HCEC 1CT (cell line): ENCODE measurements at places on chromosomes 7 and 10.
A peak's percentile ranks its signal among the peaks of the same experiment; 100 is the strongest.

DNA sequence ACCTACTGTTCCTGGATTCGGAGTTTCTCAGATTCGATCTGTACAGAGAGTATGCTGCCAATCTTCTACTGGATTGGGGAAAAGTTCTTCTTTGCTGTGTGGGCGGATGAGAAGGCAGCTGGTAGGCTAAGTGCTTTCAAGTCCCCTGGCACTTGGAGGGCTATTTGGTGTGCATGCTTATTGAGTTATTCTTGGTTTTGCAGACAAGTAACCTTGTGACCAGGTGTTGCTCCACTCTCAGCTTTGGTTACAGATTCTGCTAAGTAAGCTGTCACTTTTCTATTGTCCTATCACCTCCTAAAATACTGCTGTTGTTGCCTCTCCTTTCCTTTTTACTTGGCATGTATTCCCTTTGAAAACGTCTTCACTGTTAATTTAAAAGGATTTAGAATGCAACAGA is 1375.1 kb upstream of the LRRTM3 start:
- DNase-seq, result no peak

GRCh38 chr7:121938429-121938996 is 65.6 kb downstream of the PTPRZ1 start:
- no peak for DNase-seq

DNA sequence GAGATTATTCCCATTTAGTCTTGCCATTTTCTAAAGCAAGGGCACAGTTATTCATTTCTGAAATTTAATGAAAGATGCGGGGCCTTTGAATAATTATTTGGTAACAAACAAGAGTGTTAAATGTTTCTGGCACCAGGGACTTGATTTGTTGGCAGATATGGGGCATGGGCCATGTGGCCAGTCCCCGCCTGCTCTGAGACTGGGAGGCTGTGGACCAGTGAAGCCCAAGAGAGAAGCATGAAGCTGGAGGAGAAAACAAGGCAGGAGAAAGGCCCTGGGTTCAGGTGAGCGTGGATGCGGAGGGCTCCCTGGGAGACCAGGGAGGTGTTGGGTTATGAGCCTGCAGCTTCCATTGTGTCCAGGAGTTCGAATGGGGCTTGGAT is 378.5 kb downstream of the TCERG1L start:
- no peak for DNase-seq

- peak; percentile 71 for DNase-seq
These were observed 19.4 kb upstream of the CABCOCO1 start for GRCh38 chr10:61643316-61643751.

- peak; percentile 67 for DNase-seq
These were observed 33.3 kb upstream of the TES start for GRCh38 chr7:116177009-116177408.

DNA sequence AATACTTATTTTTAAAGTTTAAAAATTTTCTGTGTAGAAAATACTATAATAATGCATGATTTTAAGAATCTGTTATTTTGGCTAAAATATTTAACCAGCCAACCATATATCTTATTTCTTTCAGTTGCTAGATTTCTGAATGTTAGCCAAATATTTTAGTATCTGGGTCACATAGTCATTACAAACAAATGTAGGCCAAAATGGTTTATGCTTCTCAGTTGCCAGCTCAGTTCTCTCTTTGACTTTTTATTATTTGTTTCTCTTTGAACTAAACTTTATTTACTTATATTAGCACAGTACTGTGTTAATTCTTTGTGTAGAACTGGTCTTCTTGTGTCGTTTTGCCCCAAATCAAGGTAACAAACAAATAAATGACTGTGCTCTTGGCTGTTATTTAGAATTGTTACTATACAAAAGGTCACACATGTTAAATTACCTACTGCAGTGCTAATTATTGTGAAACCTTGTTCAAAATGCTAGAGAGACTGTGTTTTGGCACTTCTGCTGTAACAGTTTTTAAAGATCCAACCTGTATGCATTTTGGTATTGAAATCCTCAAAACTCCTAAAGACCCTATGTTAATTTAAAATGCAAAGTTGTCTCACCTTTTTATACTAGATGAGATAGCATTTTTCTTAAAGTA is 39.8 kb downstream of the ZEB1 start:
- peak; percentile 67 for DNase-seq

DNA sequence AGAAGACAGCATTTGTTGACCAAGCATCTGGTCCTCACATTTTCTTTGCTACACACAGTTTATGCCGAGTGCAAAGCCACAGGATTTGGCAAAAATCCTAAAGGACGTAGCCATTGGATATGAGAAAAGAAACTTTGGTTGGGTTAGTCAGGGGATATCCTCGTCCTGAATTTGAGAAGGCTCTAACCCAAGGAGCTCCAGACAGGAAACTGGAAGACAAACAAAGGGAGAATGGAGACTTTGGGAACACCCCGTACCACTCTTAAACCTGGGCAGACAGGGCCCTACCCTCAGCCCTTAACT is 146.6 kb upstream of the FRMD4A start:
- DNase-seq, result peak; percentile 34

DNA sequence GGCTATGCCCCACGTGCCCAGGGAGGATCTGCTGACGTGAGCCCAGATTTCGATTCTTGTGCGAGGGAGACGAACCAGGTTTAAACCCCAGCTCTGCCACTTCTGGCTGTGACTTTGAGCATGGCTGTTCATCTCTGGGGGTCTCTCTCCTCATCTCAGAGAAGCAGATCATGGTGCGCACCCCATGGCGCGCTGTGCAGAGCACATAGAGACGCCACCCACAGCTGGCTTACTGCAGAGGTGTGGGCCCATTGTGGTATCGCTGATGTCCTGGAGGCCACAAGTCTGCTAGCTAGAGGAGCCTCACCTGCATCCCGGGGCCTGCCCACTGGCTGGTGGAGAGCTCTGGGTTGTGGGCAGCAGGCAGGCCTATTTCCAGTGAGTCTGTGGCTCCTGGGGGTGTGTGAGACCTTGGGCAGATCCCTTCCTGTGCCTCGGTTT is 140.5 kb downstream of the LHPP start:
- no peak for DNase-seq

- no peak for DNase-seq
These were observed 13.6 kb downstream of the TTYH3 start for GRCh38 chr7:2645274-2645868.

- DNase-seq, result no peak
These were observed 27.5 kb upstream of the MSMB start for GRCh38 chr10:46073564-46073963.

GRCh38 chr7:132655131-132655727 is 79.0 kb upstream of the PLXNA4 start:
- DNase-seq, result no peak

GRCh38 chr10:114301951-114302710 is 63.1 kb downstream of the VWA2 start:
- no peak for DNase-seq

DNA sequence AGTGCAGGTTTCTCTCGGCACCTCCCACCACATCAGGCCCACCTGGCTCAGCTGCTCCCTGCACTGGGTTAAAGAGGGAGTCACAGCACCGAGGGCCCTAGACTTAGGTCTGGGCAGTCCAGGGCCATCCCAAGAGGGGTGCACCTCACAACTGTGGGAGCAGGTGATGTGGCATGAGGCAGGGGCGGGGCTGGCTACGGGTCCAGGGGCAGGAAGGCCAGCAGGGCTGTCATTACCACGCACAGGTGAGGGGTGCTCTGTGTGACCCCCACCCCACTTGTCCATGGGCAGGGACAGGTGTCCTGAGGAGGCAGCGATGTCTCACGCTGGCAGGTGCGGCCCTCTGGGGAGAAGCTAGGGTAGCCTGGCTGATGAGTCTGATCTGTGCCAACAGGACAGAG is 40.5 kb upstream of the DPYSL4 start:
- DNase-seq, result no peak

DNA sequence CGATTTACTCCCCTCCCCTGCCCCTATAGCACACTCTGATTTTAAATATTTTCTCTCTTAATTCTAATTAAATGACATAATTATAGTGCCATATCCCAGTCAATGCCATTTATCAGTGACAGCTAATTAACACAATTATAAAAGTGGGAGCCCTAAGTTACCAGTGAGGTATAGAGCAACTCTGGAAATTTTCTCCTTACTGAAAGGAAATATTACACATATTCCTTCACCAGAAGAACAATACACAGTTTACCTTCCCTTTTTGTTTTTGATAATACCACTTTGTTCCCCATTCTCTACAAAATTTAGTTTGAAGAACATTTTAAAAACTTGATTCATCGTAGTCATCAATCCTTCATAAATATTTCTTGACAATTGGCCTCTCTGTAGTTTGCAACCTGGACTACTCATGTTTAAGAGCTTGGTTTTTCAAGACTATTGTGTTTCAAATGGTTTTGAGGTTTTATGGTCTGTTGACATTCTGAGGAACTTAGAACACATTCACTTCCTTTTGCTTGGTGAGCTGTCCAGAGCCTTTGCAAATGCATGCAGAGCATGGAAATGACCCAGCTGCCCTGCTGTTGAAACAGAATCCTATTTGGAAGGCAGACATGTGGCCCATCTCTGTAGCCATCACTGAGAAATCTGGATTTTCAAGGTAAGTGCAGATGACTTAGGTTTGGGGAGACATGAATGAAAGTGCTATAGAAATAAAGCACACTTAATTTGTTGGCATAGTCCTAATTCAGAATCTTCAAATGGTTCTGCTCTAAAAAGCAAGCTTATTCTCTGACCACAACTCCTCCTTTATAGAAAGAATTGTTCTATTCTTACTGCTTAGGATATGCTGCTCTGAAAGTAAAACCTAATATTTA is at the start of gene GPR141:
Gene GPR141 (plus strand): TSS at position 521 of the 875 bp plus-strand sequence. CDS start 56,628 bp downstream, outside the sequence.
- no peak for DNase-seq

GRCh38 chr7:28533731-28534531 is 121.6 kb downstream of the CREB5 start:
- no peak for DNase-seq

DNA sequence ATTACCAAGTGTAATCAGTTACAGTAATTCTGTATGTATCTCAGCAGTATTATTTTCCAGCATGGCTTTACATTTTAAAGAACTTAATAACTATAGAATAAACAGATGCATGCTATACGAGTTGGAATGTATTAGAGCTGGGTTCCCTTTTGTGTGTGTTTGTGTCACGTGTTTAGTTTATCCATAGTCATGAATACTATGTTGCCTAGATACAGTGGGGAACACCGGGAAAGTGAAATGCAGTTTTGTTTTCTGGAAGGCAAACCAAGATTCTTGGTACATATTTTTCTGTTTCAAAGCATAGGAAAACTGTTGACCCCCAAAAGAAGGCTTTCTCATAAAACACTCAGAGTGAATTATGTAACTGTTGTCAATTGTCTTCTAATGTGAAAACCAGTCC is 119.0 kb downstream of the FANK1 start:
- DNase-seq, result no peak

- DNase-seq, result peak; percentile 98
These were observed 281.8 kb downstream of the KCNMA1 start for GRCh38 chr10:77355844-77356243.

GRCh38 chr10:75723319-75723980 is 292.0 kb downstream of the LRMDA start:
- DNase-seq, result no peak

GRCh38 chr10:122468926-122469781 is 7.8 kb downstream of the HTRA1 start:
- DNase-seq, result peak; percentile 99

DNA sequence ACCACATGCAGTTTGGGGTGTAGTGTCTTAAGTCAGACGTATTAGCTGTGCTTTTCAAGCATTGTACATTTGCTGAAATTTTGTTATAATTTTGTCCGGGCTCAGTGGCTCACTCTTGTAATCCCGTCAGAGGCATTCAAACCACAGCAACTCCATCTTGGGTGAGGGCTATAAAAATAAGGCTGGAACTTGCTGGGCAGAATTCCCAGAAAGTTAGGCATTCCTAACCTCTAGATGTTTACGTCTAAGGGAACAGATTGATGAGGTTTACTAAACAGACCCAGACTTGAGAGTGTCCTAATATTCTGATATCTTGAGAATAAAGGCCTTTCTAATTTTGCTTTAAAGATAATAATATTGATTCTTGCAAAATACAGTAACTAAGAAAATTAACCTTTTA is 957.8 kb downstream of the NXPH1 start:
- DNase-seq, result no peak

DNA sequence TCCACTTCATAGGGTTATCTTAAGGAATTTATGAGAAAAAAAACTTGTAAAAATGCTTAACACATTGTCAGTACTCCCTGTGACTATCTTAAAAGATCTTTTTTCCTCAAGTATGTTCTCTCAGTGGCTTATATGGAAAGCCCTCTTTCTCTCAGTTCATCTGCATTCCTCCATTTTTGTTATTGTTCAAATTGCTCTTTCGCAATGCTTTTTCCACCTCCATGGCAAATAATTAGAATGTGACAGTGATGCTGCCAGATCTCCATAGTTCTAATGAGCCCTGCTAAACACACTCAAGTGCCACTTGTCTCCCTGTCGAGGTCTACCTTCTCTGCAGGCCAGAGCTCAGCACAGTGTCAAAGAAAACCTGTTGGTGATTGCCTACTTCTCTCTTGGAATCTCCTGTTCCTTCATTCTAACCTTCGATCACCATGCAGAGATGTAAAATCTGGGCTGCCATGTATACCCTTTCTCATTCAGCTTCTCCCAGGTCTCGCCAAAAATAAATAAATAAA is 37.2 kb upstream of the ABCB5 start:
- DNase-seq, result no peak

GRCh38 chr7:117800406-117800805 is 72.8 kb downstream of the CTTNBP2 start:
- no peak for DNase-seq

DNA sequence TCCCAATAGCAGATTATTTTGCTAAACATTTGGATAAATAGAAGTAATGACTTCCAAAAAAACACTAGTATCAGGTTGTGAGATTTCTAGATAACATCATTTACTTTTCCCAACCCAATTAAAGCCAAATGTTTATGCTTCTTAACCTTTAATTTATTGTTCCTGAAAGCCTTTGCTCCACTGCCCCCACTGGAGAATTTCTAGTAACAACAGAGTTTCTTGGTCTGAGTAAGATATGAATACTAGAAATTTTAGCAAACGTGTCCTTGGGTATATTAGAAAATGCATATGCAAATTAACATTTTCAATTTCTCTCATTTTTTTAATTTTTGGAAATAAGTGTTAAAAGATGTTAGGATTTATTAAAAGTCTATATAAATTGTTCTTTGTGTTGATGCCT is 958.0 kb upstream of the PHF14 start:
- DNase-seq, result no peak

- DNase-seq, result no peak
These were observed 49.2 kb upstream of the MGMT start for GRCh38 chr10:129417870-129418269.

DNA sequence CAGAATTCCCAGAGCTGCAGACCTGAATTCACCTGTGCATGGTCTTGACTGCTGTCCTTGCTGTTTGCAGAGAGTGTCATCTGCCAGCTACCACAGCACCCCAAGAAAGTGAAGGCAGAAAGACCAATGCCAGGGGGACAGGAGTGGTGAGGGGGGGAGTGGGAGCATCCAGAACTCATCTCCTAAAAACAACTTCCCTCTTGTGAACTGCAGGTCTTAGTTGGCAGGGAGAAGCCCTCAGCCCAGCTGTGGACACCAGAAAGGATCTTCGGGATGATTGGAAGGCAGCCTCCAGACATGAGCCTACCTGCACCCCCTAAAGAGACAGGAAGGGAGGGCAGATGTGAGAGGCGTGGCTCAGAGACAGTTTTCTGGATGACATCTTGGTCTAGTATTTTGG is 615.8 kb upstream of the MGMT start:
- DNase-seq, result no peak
